Nasal cavity respiratory epithelium epithelial cell of viscerocranial mucosa (primary cell): ENCODE measurements at places on chromosomes 7 and 10. TPM values are rescaled to one million over a fixed set of nuclear protein-coding genes. Genes with fewer than 3 reads are reported as not detected.

Gene SFXN2
- total RNA-seq = 2.1 and 2.4 TPM in 2 replicates

Gene COL13A1
- total RNA-seq = under 0.01 and 0.14 TPM in 2 replicates

Gene TBXAS1
- total RNA-seq = under 0.01 and 1.3 TPM in 2 replicates

Gene ABCB8
- total RNA-seq = 19.5 and 24.8 TPM in 2 replicates

Gene HOXA1
- total RNA-seq = 0.07 and 0.68 TPM in 2 replicates

Gene PRKG1
- 0.57 and 1.0 TPM in 2 replicates for total RNA-seq
